ENCODE measurements at places on chromosomes 1 and 21. TPM values are rescaled to one million over a fixed set of nuclear protein-coding genes. Genes with fewer than 3 reads are reported as not detected.
A peak's percentile ranks its signal among the peaks of the same experiment; 100 is the strongest.

DNA sequence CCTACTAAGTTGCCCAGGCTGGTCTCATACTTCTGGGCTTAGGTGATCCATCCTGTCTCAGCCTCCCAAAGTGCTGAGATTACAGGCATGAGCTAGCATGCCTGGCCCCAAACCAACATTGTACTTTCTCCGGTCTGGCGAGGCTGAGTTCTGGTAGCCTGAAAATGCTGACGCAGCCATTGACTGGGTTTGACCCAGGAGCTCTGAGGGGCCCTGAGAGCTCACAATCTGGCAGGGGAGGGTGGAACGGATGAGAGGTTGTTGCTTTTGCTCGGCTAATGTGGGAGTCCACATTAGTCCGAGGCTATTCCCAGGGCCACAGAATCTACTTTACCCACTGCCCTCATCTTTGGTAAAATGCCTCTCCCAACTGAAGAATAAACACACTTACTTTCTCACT lies 35.1 kb upstream of the PARP1 start:
- H3K36me3 ChIP-seq: peaks cover 3% of the 10 kb centered on the region
- no peaks in the 10 kb centered on the region for H3K27me3 ChIP-seq
- H3K27ac ChIP-seq: no peak overlapping the region
- DNase-seq: no peak

- H3K4me3 ChIP-seq: no peak overlapping the region
- no peaks in the 10 kb centered on the region for H3K4me1 ChIP-seq
- H3K27me3 ChIP-seq: peaks cover 23% of the 10 kb centered on the region
- no peak for DNase-seq
- H3K27ac ChIP-seq: no peak overlapping the region
Observed at GRCh38 chr1:114310695-114311271, 157.1 kb upstream of the SYT6 start.

DNA sequence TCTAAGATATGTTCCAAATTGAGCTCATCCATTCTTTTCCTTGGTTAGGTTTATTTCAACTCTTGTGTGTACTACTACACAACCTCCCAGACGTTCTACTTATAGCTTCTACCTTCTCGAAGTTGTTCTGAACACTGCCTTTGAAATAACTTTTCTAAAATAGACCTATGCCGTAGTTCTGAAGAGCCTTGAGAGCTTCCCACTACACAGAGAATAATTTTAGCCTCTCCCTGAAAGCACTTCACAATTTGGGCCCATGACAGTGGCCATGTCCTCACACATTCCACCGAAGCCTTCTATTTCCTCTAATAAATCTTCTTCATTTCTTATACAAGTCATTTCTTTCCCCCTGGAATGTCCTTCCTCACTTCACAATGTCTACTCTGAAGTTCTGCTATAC lies 62.2 kb downstream of the CRB1 start:
- no peak for DNase-seq
- H3K4me1 ChIP-seq: no peaks in the 10 kb centered on the region
- no peaks in the 10 kb centered on the region for H3K27me3 ChIP-seq
- no peaks in the 10 kb centered on the region for H3K36me3 ChIP-seq
- H3K27ac ChIP-seq: no peak overlapping the region
- no peak overlapping the region for H3K4me3 ChIP-seq

GRCh38 chr1:163171826-163172225 lies 30.9 kb downstream of the RGS5 start:
- no peaks in the 10 kb centered on the region for H3K36me3 ChIP-seq
- DNase-seq: no peak
- no peak overlapping the region for H3K27ac ChIP-seq
- H3K4me1 ChIP-seq: peaks cover 39% of the 10 kb centered on the region
- H3K27me3 ChIP-seq: no peaks in the 10 kb centered on the region

DNA sequence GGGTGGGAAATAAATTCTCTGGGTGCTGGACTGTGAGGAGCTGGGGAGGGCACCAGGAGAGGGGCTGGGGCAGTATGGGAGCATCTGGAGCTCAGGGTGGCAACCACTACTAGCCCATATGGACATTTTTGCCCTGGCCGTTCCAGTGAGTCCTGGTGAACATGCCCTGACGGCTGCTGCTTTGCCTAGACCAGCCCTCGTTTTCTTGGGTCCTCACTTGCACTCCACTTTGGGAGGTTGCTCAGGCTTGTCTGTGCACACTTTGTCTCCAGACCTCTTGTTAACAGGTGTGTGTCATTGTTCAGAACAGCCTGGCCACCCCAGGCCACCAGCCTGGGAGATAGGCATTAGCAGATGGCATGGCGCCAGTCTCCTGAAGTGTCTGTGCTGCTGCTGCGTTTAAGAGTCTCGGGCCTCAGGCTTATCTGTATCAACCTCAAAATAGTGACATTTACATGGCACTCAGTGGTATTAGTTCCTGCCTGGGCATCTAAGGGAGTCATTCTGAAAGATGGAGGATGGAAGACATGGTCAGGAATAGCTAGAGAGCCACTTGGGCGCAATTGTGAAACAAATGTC lies 190.5 kb downstream of the PTPRU start:
- H3K36me3 ChIP-seq: peaks cover 14% of the 10 kb centered on the region
- peaks cover 5% of the 10 kb centered on the region for H3K4me1 ChIP-seq
- peaks cover under 1% of the 10 kb centered on the region for H3K27me3 ChIP-seq
- no peak for DNase-seq

DNA sequence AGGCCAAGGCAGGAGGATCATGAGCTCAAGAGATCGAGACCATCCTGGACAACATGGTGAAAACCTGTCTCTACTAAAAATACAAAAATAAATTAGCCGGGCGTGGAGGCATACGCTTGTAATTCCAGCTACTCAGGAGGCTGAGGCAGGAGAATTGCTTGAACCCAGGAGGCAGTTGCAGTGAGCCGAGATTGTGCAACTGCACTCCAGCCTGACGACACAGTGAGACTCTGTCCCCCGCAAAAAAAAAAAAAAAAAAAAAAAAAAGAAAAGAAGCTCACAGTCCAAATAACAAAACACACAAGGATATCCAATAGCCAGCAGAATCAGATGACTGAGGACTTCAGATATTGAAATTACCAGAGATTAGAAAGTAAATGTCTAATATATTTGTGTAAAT lies 11.8 kb downstream of the AHCTF1 start:
- H3K4me1 ChIP-seq: peaks cover 11% of the 10 kb centered on the region
- no peak overlapping the region for H3K4me3 ChIP-seq
- no peak for DNase-seq

DNA sequence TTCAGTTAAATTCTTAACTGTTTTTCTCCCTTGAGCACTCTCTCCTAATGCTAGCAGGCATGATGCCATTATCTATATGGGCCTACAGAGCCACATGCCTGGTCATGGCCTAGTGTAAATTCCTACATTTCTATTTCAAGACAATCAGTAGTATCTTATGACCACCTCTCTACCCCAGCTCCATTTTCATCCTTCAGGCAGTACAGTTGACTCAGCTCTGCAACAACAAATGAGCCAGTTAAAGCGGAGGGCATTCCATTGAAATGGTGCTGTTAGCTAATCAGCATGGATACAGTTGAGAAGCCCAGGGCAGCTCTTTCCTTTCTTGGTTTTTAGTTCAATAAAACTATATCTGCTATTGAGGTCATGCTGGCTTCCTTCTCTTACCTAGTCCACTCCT lies 150.0 kb downstream of the PPP1R12B start:
- H3K36me3 ChIP-seq: no peaks in the 10 kb centered on the region
- DNase-seq: no peak
- no peaks in the 10 kb centered on the region for H3K4me1 ChIP-seq

- H3K27ac ChIP-seq: no peak overlapping the region
- no peak overlapping the region for H3K4me3 ChIP-seq
- DNase-seq: peak; percentile 72
- H3K27me3 ChIP-seq: no peaks in the 10 kb centered on the region
Observed at GRCh38 chr1:105137543-105138457, 1388.1 kb downstream of the AMY1C start.

DNA sequence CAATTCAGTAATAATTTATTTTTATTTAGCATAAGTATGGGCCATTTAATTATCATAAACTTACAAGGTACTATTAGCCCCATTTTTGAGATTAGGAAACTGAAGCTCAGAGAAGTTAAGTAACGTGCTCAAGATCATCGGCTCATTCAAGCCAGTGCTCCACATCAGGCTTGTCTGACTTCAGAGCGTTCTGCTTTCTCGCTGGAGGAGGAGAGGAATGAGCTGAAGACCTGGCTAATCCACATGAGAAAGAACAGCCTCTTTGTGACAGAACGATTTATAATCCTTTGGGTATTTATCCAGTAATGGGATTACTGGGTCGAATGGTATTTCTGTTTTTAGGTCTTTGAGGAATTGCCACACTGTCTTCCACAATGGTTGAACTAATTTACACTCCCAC lies 39.7 kb downstream of the DDX20 start:
- H3K36me3 ChIP-seq: peaks cover 2% of the 10 kb centered on the region
- no peak overlapping the region for H3K4me3 ChIP-seq
- DNase-seq: no peak

DNA sequence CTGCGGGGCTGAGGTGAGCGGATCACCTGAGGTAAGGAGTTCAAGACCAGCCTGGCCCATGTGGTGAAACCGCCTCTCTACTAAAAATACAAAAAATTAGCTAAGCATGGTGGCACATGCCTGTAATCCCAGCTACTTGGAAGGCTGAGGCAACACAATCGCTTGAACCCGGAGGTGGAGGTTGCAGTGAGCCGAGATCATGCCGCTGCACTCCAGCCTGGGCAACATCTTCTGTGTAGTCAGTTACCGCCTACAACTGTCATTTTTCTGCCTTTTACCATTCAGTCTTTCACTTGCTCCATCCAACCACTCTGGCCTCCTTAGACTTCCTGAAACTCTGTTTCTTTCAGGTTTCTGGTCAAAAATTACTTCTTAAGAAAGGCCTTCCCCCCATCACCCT lies 2.2 kb downstream of the MYCBP start:
- no peak for DNase-seq
- H3K27me3 ChIP-seq: no peaks in the 10 kb centered on the region
- peaks cover 4% of the 10 kb centered on the region for H3K36me3 ChIP-seq
- H3K27ac ChIP-seq: no peak overlapping the region

DNA sequence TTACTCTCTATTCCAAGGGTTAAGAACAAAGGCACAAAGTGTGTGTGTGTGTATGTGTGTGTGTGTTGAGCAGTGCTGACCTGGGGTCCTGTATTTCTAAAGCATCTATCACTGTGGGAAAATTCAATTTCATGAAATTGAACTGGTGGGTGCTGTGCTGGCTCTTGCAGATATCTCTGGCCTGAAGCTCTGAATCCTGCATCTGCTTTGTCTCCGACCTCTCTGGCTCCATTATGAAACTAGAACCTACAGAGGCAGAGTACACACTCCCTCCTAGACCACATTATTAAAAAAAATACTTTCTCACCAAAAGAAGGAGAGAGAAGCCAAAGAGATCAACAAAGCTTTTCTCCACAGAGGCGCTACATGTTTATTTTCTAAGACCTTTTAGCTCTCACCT lies 88.4 kb upstream of the PDE4B start:
- H3K36me3 ChIP-seq: no peaks in the 10 kb centered on the region
- no peaks in the 10 kb centered on the region for H3K27me3 ChIP-seq
- H3K27ac ChIP-seq: no peak overlapping the region
- no peak for DNase-seq

Gene TGFB2
- total RNA-seq: 1.5 TPM

Gene LRRC38
- 0.25 TPM for total RNA-seq

Gene GJA8
- total RNA-seq: not detected

Gene PGBD2
- total RNA-seq: 6.6 TPM

Gene ADIPOR1
- 72.6 TPM for total RNA-seq

Data from WTC11 (cell line).